Activated CD8-positive, alpha-beta memory T cell treated with anti-CD3 and anti-CD28 coated beads for 48 hours (primary cell): ENCODE measurements at places on chromosomes 4 and X.

GRCh38 chrX:101359966-101360365 is 11.4 kb upstream of the TIMM8A start:
- no peak for DNase-seq

- DNase-seq = no peak
Measured at GRCh38 chr4:51909236-51909703, 66.3 kb downstream of the DCUN1D4 start.

- no peak for DNase-seq
Measured at GRCh38 chr4:132001542-132001941, 1147.6 kb upstream of the PCDH10 start.

DNA sequence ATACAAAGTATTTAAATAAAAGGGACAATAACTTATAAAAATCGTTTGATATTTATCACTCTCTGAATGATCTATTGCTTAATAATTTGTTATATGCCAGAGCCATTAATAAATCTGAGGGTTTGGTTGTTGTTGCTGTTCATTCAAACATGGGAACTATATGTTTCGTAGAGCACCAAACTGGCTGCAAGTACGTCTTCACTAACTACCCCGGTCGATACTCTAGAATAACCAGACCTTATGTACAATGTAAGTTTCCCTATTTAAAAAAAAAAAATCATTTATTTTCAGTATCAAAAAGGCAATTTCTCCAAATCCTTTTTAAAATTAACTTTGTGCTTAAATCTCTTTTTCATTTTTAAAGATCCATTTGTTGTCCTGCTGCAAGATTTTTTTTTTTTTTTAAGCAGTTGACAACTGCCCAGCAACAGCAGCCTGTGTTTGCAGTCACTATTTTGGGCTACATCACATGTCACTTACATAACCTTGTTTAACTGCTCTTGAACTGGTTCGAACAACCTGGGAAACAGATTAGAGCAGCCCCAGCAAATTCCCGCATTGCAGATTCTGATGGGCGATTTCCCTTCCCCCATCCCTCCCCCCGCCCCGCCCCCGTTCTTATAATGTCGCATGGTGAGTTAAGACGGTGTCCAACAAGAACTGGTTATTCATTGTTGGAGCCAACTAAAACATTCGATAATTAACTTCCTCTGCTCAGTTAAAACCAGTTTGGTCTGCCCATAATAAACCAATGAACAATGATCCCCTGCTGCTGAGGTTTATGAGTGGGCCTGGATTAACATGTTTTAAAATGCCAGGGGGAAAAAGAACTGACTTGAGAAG is 238.9 kb downstream of the NR3C2 start:
- no peak for DNase-seq

DNA sequence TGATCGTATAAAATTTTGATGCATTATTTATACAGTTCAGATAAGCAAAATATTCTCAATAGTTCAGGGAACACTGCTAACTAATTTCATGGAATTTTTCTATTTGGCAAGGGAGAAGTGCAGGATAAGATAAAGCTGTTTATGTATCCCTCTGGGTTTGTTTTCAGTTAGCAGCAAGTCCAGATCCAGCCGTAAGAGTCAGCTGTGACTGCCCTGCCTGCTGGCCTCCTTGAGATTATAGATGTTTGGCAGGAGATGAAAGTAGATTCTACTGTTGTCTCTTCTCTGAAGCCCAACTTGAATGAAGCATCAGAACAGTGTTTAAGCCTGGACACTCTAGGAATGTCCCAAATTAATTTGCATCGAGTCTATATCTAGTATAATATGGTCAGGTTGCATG is 29.5 kb downstream of the ANTXR2 start:
- no peak for DNase-seq
